ENCODE measurements at places on chromosomes 13 and 19.

GRCh38 chr13:33380487-33381079 lies 95.0 kb upstream of the STARD13 start:
- no peak for DNase-seq

DNA sequence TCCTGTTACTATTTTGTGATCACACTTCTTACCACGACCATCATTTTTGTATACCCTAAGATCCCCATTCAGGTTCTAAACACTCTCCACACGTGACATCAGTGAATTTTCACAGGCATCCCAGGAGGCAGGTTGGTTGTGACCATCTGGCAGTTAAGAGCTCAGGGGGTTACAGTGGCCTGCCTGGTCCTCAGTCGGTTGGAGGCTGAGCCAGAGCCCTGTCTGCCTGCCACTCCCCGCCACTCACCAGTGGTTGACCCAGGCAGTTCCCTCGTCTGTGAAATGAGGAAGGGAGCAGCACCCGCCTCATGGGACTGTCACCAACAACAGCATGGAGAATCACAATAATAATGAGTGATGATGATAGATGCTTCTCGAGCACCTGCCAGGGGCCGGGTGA lies 36.4 kb upstream of the EHD2 start:
- no peak for DNase-seq

GRCh38 chr13:65826657-65827056 lies 1403.5 kb downstream of the PCDH9 start:
- DNase-seq = no peak

DNA sequence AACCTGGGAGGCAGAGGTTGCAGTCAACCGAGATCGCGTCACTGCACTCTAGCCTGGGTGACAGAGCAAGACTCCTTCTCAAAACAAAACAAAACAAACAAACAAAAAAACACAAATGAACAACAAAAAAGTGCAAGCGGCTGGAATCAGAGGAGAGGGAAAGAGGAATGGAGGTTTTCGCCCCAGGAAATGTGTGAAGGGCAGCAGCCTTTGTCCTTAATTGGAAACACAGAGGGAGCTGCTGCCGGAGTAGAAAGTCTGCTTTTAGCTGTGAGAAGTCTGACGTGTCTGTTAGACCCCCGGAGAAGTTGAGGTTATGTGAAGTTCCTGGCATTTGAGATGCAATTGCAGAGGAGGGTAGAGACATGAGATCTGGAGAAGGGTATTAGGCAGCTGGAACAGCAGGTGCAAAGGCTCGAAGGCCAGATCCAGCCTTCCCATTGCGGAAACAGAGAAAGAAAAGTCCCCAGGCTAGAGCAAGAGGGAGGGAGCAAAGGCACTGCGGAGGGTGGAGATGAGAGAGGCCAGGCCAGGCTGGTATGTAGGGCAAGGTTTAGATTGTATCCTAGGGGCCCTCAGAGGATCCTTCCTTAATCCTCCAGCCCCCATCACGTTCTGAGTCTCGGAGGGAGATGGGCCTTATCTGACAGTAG lies 473 bp downstream of the TMIGD2 start:
- DNase-seq = no peak

- DNase-seq = no peak
Measured at GRCh38 chr19:36101550-36102327, 9.2 kb upstream of the OVOL3 start.

- DNase-seq = no peak
Measured at GRCh38 chr13:107427536-107427935, 787.8 kb downstream of the LIG4 start.

- no peak for DNase-seq
Measured at GRCh38 chr19:51179256-51179655, 37.2 kb downstream of the SIGLEC7 start.

GRCh38 chr13:41224113-41225110 lies 30.0 kb upstream of the KBTBD7 start:
- DNase-seq = no peak

- DNase-seq = no peak
Measured at GRCh38 chr13:39273953-39274738, 235.9 kb downstream of the NHLRC3 start.

- no peak for DNase-seq
Measured at GRCh38 chr13:33721724-33722123, 96.2 kb upstream of the RFC3 start.

DNA sequence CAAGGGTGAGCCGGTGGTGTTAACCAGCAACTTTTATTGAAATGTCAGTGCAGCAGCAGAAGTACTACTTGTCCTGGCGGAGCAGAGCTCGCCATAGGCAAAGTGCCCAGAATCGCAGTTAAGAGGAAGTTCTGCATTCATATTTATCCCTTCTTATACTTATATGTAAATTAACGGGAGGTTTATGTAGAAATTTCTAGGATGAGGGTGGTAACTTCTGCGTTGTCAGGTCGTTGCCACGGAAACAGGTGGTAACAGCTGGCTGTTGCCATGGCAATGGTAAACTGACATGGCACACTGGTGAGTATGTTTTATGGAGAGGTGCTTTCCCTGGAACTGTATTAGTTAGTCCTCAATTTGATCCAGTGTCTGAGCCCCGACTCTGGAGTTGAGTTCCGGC lies 2494.9 kb upstream of the PCDH20 start:
- DNase-seq = no peak

DNA sequence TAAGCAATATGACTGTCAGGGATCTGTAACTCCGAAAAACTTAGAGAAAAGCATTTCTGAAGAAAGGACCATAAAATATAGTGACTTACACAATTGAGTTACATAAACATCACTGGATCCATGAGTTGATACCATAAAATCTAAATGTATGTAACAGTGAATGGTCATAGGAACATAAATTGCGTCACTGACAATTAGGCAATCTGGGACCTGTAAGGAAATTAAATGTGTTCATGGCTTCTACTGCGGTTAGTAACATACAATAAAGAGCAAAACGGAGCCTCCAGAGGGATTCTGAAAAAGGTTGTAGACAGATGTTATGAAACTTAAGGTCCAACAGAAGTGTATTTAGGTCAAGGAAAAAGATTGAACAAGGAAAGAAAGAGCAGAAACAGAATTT lies 27.1 kb downstream of the POU4F1 start:
- DNase-seq = no peak

- no peak for DNase-seq
Measured at GRCh38 chr19:33287927-33288326, 14.4 kb downstream of the CEBPA start.

DNA sequence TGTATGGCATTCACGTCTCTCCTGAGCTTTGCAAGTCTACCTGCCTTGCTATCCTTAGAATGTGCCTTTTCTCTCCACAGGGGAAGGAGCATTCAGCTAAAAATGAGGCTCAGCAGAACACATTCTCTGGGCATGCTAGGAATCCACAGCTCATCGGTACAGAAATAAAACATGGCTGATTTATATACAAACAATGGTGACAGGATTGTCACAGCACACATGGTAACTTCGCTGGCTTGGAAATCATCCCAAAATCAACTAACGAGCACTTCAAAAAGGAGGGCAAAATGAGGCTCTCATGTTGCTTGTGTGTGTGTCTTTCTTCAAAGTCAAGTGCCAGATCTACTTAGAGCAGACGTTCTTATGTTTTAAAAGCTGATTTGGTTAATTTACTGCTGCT lies 373.0 kb downstream of the FGF14 start:
- no peak for DNase-seq

DNA sequence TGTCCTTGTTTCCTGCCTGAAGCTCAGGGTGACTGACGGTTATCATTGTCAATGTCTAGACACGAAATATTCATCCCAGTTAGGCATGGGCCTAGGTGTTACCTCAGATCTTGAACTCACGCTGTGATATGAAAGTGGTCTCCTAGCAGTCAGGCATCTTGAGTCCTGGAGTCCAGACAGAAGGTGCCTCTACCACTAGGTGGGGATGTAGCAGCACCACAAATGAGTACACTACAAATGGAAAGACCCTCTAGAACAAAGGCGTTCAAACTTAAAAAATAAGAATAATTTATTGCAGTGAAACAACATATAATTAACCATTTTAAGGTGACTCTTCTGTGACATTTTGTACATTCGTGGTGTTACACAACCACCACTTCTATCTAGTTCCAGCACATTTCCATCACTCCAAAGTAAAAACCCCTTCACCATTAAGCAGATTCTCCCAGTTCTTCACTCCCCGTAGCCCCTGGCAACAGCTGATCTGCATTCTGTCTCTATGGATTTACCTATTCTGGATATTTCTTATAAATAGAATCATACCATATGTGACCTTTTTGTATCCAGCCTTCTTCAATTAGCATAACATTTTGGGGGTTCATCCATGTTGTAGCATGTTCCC lies 11.9 kb upstream of the FRY start:
- DNase-seq = peak; percentile 26

- DNase-seq = no peak
Measured at GRCh38 chr19:17866964-17867486, 4.7 kb upstream of the SLC5A5 start.

DNA sequence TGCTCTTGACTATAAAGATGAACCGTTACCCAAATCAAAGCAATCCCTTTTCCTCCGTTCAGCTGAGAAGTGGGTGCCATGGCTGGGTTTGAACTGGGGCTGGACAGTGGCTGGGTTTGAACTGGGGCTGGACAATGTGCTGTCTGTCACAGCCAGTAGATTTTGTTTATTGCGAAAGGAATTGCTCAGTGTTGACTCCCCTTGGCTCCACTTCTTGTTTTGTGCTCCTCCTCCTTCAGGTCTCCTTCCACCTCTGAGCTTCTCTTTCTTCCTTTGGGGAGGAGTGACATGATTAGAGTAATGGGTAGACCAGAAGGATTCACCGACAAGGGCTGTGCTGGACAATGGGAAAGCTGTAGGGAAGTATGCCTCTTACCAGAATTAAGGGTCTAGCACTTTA lies 19.4 kb upstream of the MBNL2 start:
- no peak for DNase-seq

DNA sequence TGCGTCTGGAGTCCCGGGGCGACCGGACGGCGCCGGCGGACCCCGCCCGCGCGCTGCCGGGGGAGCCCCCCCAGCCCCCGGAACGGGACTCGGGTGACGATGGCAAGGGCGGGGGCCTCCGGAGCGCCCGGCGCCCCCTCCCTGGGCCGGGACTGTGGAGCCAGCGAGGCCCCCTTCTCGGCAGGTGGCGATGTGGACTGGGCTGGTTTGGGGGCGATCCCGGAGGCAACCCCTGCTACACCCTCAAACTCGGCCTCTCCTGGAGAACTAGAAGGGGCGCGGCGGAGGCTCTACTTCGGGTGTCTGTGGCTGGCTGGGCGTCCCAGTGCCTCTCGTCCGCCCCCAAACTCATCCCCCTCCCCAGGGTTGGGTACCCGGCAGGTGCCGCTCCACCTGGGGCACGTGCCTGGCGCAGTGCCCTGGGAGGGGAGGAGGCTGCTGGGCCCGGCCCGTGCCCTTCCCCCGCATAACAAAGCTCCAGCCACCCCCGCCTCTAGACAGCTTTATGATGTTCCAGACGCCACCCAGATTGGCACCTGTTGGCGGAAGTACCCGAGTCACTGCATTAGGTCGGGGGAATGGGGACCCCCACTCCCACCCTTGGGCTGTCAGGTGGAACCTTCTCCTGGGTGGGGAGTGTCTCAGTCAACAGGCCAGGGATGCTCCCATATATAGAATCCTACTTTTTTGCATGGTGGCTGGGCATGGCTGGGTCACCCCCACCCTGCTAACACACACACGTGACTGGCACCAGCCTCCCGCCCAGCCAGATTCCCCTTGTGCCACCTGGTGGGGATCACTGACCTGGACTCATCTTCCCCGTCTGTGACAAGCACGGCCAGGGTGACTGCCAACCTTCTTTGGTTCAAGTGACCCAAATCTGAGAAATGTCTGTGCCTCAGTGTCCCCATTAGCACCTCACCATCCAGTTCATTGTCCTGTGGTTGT lies 722 bp downstream of the PKN1 start:
- peak; percentile 46 for DNase-seq

DNA sequence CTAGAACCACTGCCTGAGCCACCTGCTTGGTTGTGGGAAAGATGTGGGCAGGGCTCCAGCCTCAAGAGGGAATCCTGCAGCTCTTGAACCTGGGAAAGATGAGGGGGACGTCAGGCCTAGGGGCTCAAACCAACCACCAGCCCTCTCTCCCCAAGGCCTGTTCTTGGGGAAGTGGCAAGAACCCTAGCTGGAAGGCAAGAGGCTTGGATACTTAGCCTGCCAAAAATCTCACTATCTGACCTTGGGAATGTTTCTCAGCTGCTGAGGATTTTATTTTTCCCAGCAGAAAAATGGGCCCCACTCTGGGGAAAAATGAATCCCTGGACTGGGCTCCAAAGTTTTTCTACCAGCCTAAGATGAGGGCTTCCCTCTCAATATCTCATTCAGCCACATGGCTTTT lies 4.6 kb downstream of the USHBP1 start:
- DNase-seq = no peak

DNA sequence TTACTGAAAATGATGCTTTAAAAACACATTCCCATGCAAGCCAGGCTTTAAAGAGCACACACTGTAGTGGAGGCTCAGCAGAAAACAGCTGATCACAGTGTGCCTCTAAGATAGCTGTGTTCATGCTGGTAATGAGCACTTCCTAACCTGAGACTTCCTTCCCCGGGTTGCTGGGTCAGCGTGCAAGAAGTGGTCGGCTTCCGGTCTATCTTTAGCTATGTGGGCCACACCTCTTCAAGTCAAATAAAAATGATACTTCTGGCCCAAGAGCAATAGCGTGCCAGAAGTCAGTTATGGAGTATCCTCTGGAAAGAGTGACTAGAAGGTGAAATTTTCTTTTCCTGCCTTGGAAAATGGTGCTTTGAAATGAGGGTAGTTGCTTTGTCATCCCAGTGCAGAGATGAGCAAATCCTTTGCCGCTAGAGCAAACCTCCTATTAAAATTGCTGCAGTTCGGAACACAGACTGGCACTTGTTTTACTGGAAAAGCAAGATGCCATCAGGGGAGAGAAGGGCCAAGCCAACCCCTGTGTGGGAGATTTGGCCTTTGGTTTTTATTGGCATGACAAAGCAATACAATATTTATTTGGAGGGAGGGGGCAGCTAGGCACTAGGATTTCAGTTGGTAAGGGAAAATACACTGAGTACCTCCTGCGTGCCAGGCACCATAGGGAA lies 64.2 kb downstream of the ARHGAP35 start:
- DNase-seq = peak; percentile 37

- no peak for DNase-seq
Measured at GRCh38 chr13:49669735-49670309, 21.5 kb downstream of the EBPL start.

- DNase-seq = no peak
Measured at GRCh38 chr19:31723101-31723500, 373.9 kb upstream of the TSHZ3 start.

DNA sequence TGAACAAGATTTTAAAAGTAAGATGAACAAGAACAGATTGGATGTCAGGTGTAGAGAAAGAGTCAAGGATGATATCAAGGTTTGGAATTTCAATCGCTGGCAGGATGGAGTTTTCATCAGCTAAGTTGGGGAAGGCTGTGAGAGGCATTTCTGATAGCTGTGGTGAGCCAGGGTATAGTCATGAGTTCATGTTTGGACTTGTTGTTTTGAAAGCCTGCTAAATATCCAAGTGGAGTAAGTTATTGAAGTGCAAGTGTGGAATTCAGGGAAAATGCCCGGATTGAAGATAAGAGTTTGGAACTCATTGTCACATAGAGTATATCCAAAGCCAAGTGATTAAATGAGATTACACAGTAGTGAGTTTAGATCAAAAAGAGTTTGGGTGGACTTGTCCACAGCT lies 11.0 kb upstream of the EPSTI1 start:
- no peak for DNase-seq
